ENCODE measurements at places on chromosomes 5 and 9.

GRCh38 chr9:549455-549997, 292.0 kb upstream of the DMRT1 start:
- no peak for DNase-seq

DNA sequence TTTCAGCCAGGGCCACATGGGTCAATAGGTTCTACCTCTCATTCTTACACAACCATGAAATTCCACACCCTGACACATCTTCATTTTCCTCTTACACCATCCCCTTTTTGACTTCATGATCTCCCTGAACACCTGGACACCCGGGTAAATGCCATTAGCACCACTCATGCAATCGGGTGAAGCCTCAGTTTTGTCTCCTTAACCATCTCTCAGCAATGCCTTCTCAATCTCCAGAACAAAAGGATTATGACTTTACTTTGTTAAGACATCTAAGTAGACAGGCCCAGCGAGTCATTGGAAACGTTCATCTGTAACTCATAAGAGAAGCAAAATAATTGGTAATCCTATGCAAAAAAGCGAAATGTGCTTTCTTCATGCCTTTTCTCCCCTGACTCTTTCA, 49.9 kb downstream of the ADAMTS12 start:
- no peak for DNase-seq

DNA sequence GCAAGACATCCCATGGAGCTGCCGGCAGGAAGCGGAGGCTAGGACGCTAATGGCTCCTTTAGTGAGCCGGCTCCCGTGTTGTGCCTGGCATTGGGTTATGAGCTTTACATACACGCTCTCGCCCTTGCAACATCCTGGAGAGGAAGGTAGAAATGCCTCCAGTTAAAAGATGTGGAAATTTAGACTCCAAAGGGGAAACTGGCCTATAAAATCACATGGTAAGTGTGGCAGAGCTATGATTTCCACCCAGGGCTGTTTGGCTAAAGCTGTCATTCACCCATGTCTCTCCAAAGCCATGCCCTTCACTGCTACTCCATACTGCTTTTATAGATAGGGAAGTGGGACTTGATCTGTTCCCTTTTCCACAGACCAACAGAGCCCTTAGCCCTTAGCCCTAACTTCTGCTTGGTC, 5.2 kb downstream of the GM2A start:
- DNase-seq: no peak

GRCh38 chr9:114669961-114670360, 12.0 kb downstream of the TEX48 start:
- no peak for DNase-seq

DNA sequence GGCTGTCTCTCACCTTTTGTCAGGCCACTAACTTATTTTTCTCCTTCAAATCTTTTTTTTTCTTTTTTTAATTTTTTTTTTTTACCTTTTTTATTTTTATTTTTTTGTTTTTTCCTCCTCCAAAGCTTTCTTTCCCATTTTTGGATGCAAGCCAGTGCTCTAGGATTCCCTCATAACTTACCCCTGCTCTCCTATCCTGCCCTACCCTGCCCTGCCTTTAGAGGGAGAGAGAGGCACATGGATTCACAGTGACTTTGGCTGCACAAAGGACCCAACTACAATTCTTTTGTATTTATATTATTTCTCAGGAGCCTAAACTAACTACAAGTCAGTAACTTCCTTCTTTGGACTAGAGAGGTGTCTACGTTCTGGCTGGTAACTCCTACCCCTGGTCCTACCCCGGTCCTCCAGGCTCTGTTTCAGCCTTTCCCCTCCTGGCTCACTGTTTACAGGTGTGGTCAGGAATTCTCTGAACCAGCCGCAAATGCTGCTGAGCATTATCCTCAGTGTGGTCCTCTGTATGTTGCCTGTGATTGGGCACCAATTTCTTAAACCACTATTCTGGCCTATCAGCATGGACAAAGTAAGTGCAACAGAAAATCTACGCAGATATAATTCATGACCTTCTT, 8.4 kb upstream of the RUSC2 start:
- peak; percentile 52 for DNase-seq

DNA sequence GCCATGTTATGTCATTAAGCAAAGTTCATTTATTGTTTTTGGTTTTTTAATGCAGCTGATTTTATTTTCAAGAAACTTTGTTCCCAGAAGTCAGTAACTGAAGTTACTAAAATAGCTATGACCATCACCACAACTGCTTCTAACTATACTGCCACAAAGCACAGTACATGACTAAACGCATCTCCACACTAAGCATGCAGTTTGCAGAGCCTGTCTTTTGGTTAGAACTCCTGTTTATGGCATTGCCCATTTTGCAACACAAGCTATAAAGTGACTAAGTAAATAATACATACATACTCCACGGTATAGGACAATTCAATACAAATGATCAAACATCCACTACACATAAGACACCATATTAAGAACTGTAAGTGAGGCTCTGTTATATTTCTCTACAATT, 109.7 kb downstream of the MLLT3 start:
- DNase-seq: no peak

- DNase-seq: no peak
These were observed 350.8 kb downstream of the ENC1 start for GRCh38 chr5:74289691-74290090.

All from HuH-7.5 (cell line).